ENCODE measurements at places on chromosomes 1 and 21.

- no peak for DNase-seq
Observed at GRCh38 chr1:234072793-234073192, 168.3 kb downstream of the SLC35F3 start.

DNA sequence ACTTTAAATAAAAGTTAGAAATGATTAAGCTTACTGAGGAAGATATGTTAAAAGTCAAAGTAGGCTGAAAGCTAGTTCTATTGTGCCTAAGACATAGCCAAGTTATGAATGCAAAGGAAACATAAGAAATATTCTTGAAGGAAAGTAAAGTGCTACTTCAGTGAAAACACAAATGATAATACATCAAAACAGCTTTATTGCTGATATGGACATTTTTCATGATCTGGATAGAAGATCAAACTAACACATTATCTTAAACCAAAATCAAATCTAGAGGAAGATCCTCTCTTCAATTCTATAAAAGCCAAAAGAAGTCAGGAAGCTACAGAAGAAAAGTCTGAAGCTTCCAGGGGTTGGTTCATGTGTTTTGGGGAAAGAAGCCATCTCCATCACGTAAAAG is 545.9 kb downstream of the COL11A1 start:
- no peak for DNase-seq

DNA sequence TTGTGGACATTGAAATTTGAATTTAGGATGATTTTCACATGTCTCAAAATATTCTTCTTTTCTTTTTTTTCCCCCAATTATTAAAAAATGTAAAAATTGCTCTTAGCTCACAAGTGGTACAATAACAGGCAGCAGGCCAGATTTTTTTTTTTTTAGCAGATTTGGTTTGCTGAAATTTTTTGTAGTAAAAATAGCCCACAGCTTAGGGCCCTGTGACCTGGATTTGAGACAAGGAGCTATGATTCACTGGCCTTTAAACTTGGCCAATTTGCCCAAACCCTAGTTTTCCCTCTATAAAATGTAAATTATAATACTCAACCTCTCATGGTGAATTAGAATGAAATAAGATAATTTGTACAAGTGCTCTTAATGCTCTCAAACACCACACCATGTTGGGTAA is 253.8 kb downstream of the DYRK1A start:
- no peak for DNase-seq

DNA sequence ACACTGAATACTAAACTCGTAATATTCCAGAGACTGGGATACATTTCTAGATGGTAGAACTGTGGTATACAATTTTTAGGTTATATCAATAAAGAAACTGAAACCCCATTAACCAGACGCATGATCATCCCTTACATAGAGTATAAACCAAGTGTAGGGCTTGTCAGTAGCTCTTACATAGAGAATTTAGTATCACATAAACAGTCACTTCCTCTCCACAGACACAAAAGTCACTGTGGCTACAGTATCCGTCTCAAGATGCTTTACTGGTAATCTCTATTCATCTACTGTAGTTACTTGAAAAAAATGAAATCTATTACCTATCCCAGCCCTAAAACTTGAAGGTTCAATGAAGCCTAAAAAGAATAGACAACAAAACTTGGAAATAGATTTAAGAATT is 252.3 kb upstream of the TMPRSS15 start:
- DNase-seq: no peak

DNA sequence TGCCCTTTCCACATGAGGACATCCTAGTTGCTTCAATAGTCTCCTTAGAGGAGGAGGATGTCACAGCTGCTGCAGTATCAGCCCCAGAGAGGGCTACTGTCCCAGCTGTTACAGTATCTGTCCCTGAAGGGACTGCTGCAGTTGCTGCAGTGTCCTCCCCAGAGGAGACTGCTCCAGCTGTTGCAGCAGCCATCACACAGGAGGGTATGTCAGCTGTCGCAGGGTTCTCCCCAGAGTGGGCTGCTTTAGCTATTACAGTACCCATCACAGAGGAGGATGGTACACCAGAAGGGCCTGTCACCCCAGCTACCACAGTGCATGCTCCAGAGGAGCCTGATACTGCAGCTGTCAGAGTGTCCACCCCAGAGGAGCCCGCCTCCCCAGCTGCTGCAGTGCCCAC is 78.5 kb upstream of the BMP8A start:
- no peak for DNase-seq

- no peak for DNase-seq
Observed at GRCh38 chr1:202124142-202124541, 1.4 kb downstream of the GPR37L1 start.

GRCh38 chr1:66478116-66478515 is 55.8 kb upstream of the SGIP1 start:
- DNase-seq: no peak

DNA sequence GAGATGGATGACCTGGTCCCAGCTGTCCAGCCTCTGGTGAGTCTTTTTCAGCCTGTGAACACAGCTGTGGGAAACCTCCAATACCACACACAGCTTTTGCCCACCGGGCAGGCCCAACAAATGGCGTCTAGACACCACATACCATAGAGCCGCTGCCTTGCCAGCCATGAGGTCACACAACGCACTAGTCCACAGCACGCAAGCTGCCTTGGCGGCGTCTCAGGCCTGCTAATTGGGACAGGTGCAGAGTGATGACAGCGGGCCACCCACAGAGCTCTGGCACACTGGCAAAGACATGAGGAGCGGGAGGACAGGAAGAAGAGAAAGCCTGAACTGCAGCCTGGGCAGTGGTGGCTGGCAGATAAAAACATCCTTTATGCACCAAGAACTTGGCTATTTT is 125.5 kb downstream of the ADAMTS1 start:
- DNase-seq: peak; percentile 98

- no peak for DNase-seq
Observed at GRCh38 chr1:44694863-44695478, 20.5 kb downstream of the ARMH1 start.

- no peak for DNase-seq
Observed at GRCh38 chr1:54501849-54502248, 46.2 kb upstream of the ACOT11 start.

GRCh38 chr1:185735701-185736064 is 1.5 kb downstream of the HMCN1 start:
- DNase-seq: no peak

GRCh38 chr1:35924838-35925237 is 6.1 kb upstream of the AGO3 start:
- no peak for DNase-seq

DNA sequence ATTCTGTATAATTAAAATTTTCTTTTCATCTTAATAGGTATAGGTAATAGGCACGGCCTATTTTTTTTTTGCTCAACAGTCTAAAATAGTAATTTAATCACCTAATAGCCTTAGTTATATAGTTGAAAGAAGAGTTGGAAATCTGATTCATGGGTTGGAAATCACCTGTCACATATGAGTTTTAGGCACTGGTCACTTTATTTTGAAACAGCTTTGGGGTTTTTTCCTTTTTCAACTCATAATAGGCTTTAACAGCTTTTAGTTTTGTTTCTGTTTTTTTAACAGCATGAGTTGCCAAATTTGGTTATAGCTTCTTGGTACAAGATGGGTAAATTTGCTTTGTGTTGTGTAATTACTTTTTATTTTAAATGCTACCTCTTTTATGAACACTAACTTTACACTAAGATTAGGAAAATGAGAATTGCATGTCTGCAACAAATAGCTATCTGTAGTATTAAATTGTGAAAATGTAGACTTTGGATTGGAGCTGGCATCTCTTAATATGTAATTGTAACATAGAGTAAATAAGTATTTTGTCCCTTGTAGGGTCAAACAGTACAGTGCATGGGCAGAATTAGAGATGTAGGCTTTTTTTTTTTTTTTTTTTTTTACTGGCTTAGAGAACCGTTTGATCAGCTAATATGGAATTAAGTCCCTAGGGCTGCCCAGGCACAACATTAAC is 109.8 kb downstream of the OSBPL9 start:
- DNase-seq: no peak

DNA sequence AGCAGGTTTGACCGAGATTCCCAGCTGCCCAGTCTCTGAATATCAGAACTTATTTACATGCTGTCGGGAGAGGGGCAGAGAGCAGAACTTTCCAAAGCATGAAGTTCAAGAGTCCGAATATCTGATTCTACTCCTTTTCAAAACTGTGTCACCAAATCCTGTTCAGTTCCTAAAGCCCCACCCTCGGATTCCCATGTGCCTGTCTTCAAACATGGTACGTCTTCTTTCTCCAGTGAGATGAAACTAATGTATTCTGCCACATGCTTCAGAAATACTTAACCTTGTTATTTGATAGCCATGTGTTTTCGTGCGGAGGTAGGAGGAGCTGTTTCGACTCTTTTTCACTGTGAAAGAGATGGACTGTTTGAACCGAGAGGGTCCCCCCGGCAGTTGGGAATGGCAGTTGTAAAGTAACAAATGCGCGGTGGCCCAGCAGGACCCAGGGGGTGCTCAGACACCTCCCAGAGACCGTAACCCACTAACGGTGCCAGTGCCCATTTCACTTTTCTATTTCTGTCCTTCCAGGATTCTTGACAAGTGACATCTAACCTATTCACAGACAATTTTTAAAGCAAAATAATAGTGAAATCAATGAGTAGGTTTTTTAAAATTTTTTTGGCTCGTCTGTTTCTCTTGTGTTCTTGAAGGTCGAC is 67.2 kb downstream of the ZBTB18 start:
- peak; percentile 60 for DNase-seq

DNA sequence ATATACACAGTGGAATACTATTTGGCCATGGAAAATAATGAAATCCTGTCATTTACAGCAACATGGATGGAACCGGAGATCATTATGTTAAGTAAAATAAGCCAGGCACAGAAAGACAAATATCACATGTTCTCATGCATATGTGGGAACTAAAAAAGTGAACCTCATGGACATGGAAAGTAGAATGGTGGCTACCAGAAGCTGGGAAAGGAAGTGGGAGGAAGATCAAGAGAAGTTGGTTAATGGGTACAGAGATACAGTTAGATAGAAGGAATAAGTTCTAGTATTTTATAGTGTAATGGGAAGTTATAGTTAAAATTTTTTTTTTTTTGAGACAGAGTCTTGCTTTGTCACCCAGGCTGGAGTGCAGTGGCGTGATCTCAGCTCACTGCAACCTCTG is 34.8 kb upstream of the CREG1 start:
- DNase-seq: no peak

- no peak for DNase-seq
Observed at GRCh38 chr1:173532237-173532636, 55.1 kb downstream of the PRDX6 start.

DNA sequence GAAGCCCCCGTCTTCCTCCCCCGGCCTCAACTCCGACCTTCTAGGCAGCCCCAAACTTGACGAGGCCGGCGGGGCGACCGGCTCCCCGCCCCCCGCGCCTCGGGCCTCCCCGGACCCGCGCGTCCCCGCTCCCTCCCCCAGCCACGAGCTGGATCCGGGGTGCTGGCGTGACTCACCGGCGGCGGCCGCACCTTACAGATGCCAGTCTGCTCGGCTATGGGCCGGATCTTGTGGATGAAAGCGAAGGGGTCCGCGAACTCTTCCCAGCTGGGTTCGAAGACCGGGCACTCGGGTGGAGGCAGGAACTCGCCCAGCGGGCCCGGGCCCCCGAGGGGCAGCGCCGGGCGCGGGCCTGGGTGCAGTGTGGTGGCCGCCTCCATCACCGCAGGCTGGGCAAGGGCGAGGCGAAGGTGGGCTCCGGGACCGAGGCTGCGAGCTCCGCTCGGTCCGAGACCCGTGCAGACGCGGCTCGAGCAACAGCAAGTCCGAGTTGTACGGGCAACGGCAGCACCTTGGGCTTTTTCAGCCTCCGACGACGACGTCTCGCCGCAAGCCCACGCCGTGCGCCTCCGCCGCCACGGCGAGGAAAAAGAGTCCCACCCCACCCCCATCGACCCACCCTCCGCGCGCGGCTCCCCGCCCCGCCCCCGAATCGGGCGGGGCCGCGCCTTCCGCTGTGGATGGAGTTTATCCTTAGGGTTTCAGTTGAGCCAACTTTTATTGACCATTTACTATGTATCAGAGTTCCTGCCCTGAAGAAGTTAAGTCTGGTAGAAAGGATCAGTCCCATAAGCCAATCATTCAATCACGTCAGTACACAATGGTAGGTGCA is at the start of gene KDM5B:
KDM5B (minus strand) TSS at position 496 of the 832 bp plus-strand sequence; CDS start at position 380, 116 bp downstream.
- DNase-seq: peak; percentile 84

GRCh38 chr1:55781944-55782482 is 566.8 kb upstream of the USP24 start:
- DNase-seq: no peak

- DNase-seq: no peak
Observed at GRCh38 chr1:37704966-37705365, 12.7 kb downstream of the CDCA8 start.

- peak; percentile 85 for DNase-seq
Observed at GRCh38 chr21:44059710-44060109, 47.5 kb upstream of the PWP2 start.

DNA sequence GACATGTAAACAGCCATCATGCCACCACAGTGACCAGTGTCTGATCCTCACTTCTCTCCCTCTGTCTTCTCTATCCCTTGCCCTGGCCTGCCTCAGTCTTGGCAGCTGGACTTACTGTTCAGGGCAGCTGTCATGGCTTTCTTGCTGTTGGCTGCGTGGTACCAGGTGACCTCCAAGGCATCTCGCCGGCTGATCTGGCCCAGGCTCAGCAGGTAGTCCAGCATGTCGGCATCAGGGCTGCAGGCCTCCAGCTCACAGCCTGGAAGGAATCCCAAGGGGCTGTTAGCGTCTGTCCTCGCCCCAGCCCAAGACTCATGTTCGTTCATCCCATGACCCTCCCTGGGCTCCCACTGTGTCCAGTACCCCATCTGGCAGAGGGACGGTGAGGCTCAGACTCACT is 3.6 kb downstream of the FAM151A start:
- DNase-seq: no peak

- peak; percentile 9 for DNase-seq
Observed at GRCh38 chr1:211339631-211340041, 13.0 kb downstream of the TRAF5 start.

DNA sequence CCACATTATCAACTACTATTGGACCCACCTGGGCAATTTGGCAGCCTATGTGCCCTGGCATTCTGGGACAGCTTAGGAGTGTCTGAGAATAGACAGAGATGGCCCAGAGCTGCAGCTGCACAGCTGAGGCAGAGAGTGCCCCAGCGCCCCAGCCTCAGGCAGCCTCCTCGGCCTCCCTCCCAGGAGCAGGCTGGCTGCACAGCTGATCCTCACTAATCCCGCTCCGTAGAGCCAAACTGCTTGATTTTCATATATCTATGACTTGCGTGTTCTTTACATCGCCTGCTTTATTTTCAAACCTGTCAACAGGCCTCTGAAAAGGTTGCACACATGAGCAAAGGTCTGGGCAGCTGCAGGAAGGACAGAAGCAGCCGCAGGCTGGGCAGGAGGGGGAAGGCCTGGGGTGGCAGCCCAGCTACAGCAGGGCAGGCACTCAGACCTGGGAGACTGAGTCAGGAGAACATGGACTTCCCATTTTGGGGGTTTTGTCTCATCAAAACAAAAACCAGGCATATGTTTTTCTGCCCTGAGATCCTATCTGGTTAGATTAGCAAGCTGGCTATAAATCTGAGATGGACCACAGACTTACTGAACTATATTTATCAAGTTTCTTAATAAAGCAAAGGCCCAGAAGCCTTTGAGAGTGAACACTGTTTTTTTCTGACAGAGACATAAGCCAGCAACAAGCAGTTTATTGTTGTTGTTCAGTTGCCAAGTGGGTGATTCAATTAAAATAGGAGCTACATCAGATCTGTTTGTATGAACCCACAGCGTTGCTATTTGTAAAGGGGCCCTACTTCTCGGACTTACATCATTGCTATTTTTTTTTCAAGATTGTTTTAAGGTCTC is 301.8 kb upstream of the DUSP10 start:
- DNase-seq: no peak

All from NCI-H69 (cell line).